ENCODE measurements at places on chromosomes 16 and 17. TPM values are rescaled to one million over a fixed set of nuclear protein-coding genes. Genes with fewer than 3 reads are reported as not detected.

USP43 gene
- 2.5 TPM for polyA plus RNA-seq

CCDC200 gene
- not detected for polyA plus RNA-seq

COX6A2 gene
- polyA plus RNA-seq = not detected

PITPNM3 gene
- polyA plus RNA-seq = 7.7 TPM

SLC35G6 gene
- not detected for polyA plus RNA-seq

BCL6B gene
- polyA plus RNA-seq = not detected

ATAD5 gene
- 0.50 TPM for polyA plus RNA-seq

ELOB gene
- polyA plus RNA-seq = 593 TPM

KRTAP4-9 gene
- polyA plus RNA-seq = not detected

CNTD1 gene
- polyA plus RNA-seq = not detected

ST6GALNAC1 gene
- polyA plus RNA-seq = 0.84 TPM

EPX gene
- polyA plus RNA-seq = not detected

PRAC2 gene
- polyA plus RNA-seq = not detected

LPCAT2 gene
- polyA plus RNA-seq = 34.2 TPM

TAT gene
- polyA plus RNA-seq = 0.14 TPM

ABCA8 gene
- polyA plus RNA-seq = 0.05 TPM

ALOXE3 gene
- 2.7 TPM for polyA plus RNA-seq

IRX5 gene
- polyA plus RNA-seq = 2.7 TPM

SLC13A2 gene
- polyA plus RNA-seq = not detected

CIBAR2 gene
- polyA plus RNA-seq = not detected

SLC22A31 gene
- not detected for polyA plus RNA-seq

IRF8 gene
- not detected for polyA plus RNA-seq

NUDT21 gene
- polyA plus RNA-seq = 81.5 TPM

TEN1 gene
- 22.3 TPM for polyA plus RNA-seq

PDE6G gene
- polyA plus RNA-seq = not detected

GAST gene
- polyA plus RNA-seq = 0.87 TPM

AOC3 gene
- polyA plus RNA-seq = 0.18 TPM

TERB1 gene
- not detected for polyA plus RNA-seq

ADAP2 gene
- polyA plus RNA-seq = 4.2 TPM

TBC1D3B gene
- polyA plus RNA-seq = 0.71 TPM

CCDC40 gene
- 2.2 TPM for polyA plus RNA-seq
